Ascending aorta (tissue), 2 donors: ENCODE measurements at places on chromosomes 16 and 17. TPM values are rescaled to one million over a fixed set of nuclear protein-coding genes. Genes with fewer than 3 reads are reported as not detected.
A peak's percentile ranks its signal among the peaks of the same experiment; 100 is the strongest.

The CCL15 gene
- total RNA-seq, result not detected

DNA sequence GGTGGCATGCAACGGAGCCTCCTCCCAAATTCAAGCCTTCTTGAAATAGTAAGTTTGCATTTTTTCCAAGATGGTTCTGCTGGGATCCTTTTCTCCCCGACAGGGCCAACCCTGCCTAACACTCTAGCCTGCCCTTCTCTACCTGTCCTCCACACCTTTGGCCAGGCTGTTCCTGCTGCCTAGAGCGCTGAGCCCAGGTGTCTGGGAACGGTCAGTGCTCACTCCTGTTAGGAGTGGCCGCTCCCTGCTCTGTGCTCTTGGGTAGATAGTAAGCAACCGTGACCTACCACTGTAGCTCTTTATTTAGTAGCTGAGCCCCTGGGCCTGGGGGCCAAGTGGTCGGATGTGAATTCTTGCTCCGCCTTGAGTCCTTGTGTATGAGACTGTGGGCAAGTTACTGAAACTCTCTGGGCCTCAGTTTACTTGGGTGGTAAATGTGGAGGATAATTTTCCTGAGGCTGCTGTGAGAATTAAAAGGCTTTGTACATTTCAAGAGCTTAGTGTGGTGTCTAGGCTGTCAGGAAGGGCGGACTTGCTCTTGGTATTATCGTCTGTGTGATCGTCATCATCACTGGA, 44.0 kb upstream of the GSE1 start:
- no peaks in the 10 kb centered on the region for H3K27me3 ChIP-seq
- H3K27ac ChIP-seq, result no peak overlapping the region
- no peak for DNase-seq
- no peak overlapping the region for H3K4me3 ChIP-seq

The MYH8 gene
- not detected for total RNA-seq

The KRTAP29-1 gene
- not detected for total RNA-seq

DNA sequence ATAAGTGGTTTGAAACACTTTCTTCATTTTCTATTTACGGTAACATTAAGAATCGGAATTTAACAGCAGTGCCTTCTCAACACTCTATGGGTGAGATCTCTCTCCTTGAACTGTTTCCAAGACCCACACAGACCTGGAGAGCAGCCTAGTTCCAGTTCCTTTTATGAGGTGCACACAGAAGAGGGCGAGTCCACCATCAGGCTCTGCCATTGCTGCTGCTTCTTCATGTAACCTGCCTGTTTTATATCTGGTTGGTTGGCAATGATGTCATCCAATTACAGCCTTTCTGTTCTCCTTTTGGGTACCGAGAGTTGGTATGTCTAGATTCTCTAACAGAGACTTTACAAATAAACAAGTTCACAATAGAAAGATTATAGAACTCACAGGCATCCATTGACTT, 225.7 kb downstream of the UTP18 start:
- H3K27me3 ChIP-seq, result no peaks in the 10 kb centered on the region
- no peaks in the 10 kb centered on the region for H3K36me3 ChIP-seq
- no peak overlapping the region for H3K27ac ChIP-seq
- no peak overlapping the region for H3K4me3 ChIP-seq
- no peak for DNase-seq
- no peaks in the 10 kb centered on the region for H3K4me1 ChIP-seq

DNA sequence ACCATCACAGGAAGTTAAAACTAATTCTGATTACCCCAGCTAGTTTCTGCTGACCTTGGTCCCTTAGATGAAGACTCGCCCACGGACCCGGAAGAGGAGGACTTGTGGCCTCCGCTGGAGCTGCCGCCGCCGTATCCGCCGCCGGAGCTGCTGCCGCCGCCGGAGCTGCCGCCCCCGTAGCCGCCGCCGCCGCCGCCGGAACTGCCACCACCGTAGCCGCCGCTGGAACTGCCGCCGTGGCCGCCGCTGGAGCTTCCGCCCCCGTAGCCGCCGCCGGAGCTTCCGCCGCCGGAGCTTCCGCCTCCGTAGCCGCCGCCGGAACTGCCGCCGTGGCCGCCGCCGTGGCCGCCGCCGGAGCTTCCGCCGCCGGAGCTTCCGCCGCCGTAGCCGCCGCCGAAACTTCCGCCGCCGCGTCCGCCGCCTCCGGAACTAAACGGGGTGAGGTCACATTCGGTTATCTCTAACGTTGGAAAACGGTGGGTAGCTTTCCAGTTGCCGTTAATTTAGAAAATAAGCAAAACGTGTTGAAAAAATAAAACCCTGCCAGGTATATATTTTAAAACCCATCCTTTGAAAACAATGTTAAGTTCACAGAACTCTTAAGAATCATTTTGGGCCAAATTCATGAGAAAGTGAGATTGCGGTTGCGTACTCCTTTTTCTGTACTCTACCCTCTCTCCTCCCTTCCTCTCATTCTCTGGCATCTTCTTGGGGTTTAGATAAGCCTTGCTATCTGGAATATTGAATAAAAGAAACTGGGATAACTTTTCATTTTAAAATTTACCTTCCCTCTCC, 3.5 kb downstream of the KRT10 start:
- H3K36me3 ChIP-seq, result no peaks in the 10 kb centered on the region
- peak overlapping the region; percentile 81 for H3K27ac ChIP-seq
- no peaks in the 10 kb centered on the region for H3K27me3 ChIP-seq
- peak; percentile 9 for DNase-seq

DNA sequence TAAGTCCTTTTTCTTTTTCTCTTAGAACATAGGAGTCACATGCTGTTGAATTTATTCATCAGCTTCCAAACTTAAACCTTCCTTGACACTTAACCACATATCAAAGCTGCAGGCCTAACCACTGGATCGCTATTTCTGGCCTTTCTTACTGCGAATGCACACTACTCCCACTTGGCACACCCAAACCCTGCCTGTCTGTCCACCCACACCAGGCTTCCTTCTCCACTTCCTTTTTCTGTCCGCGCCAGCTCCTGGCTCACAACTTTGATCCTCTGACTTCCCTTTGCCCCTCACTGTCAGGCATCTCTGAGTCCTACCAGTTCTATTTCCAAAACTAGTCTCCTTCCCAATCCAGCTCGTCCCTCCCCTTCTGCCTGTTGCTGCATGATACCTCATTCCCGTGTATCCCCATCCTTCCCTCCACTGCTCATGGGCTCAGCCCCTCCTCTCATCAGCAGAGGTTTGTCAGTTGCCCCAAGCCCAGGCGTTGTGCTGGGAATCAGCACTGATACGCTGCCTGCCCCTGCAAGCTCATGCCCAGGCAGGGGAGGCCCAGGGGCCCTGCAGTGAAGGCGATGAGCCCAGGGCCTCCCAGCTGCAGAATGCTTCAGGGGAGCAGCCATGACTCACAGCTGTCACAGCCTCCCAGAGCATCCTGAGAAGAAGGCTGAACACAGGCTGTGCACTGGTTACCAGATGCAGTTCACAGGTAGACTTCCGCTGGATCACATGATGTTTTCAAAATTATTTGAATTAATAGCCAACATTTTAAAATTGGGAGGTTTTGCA, 179.8 kb downstream of the KATNIP start:
- no peaks in the 10 kb centered on the region for H3K4me1 ChIP-seq
- H3K4me3 ChIP-seq, result no peak overlapping the region
- no peaks in the 10 kb centered on the region for H3K36me3 ChIP-seq
- no peaks in the 10 kb centered on the region for H3K27me3 ChIP-seq
- no peak for DNase-seq
- H3K27ac ChIP-seq, result no peak overlapping the region

The RHBDL1 gene
- total RNA-seq, result 1.1 TPM

DNA sequence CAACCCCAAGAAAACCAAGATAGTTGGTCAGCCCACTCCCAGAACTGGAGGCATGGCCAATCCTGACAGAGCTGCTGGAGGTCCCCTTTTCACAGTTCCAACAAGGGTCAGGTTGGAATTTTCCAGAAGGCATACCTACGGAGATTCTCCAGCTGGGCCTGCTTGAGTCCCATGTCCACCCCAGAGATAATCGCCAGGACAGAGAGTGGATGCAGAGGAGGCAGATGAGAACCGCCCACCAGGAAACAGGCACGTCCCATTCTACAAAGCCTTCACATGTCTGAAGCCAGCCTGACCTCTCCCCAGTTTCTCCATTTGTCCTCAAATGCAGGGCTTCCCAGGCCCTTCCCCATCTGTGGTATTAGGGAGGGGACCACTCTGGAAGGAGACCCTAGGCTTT, 47.4 kb upstream of the SMURF2 start:
- H3K4me1 ChIP-seq, result peaks cover 14% of the 10 kb centered on the region
- no peaks in the 10 kb centered on the region for H3K27me3 ChIP-seq
- H3K27ac ChIP-seq, result peak overlapping the region; percentile 80
- no peaks in the 10 kb centered on the region for H3K36me3 ChIP-seq
- DNase-seq, result no peak
- no peak overlapping the region for H3K4me3 ChIP-seq

DNA sequence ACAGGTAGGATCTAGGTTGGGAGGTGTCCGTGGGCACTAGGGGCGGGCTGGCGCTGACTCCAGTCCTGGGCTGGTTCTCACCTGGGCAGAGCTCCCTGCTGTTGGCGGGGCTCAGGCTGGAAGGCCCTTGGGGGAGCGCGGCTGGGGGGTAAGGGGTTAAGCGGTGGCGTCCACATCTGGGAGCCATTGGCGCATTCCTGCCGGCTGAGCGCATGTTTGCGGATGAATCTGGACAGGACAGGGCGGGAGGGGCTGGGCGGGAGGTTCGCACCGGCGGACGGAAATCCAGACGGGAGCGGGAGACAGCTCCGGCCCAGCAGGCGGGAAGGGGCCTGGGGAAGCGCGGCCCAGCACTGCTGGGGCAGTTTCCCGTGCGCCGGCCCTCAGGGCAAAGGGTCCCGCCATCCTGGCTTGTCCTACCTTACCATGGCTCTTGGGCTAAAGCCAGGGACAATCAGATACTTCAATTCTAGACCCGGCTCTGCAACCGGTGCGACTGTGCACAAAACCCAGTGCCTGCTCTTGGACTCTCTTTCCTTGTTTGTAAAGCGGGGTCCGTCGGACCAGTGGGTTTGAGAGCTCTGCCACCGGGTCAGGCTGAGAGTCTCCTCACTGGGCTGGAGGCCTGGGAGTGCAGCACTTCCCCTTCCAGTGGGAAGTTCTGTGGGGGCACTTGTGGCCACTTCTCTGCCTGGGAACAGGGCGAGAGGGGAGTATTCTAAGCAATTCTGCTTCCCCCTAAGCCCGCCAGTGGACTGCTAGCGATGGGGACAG, 7.8 kb downstream of the RARA start:
- no peaks in the 10 kb centered on the region for H3K27me3 ChIP-seq
- peaks cover 88% of the 10 kb centered on the region for H3K4me1 ChIP-seq
- no peaks in the 10 kb centered on the region for H3K36me3 ChIP-seq
- DNase-seq, result no peak

DNA sequence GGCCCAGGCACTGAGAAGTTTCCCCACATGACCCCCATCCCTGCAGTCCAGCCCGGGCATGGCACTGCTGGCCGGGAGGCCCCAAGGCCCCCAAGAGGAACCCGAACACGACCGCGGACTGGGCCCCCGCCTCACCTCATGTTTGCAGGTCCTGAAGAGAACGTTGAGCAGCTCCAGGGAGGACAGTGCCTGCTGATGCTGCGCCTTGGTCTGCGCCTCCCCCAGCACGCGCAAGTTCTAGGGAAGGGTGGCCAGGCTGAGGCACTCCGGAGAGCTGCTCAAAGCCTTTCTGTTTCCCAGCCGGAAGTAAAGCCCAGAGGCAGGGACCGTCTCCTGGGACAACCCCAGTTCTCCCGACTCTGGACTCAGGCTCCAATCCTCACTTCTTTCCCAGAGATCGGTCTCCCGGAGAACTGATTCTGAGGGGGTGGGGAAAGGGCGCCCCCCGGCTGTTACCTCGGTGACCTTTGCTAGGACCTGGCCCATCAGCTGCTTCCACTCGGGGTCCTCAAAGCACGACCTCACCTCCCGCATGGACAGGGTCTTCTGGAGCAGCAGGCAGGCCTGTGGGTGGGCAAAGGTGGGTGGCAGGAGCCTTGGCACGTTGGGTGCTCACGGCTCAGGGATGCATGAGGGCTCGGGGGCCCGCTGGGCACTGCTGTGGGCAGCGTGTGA, 13.7 kb downstream of the MYBBP1A start:
- peaks cover 65% of the 10 kb centered on the region for H3K36me3 ChIP-seq
- peaks cover 4% of the 10 kb centered on the region for H3K4me1 ChIP-seq
- no peak overlapping the region for H3K27ac ChIP-seq
- no peak for DNase-seq

The FBXO39 gene
- not detected for total RNA-seq

The CCT6B gene
- not detected for total RNA-seq

The EPOP gene
- total RNA-seq, result 2.1 TPM

- no peak overlapping the region for H3K27ac ChIP-seq
- H3K27me3 ChIP-seq, result no peaks in the 10 kb centered on the region
- H3K4me1 ChIP-seq, result no peaks in the 10 kb centered on the region
- H3K36me3 ChIP-seq, result no peaks in the 10 kb centered on the region
These were observed 61.1 kb upstream of the NOL11 start for GRCh38 chr17:67656494-67657203.

- H3K4me1 ChIP-seq, result peaks cover 12% of the 10 kb centered on the region
- no peaks in the 10 kb centered on the region for H3K36me3 ChIP-seq
- no peak overlapping the region for H3K4me3 ChIP-seq
- no peaks in the 10 kb centered on the region for H3K27me3 ChIP-seq
These were observed 8.8 kb downstream of the MMP25 start for GRCh38 chr16:3054965-3055733.

GRCh38 chr17:58085039-58085715, 2.0 kb downstream of the DYNLL2 start:
- H3K36me3 ChIP-seq, result peaks cover 31% of the 10 kb centered on the region
- H3K27ac ChIP-seq, result peak overlapping the region; percentile 90
- peak overlapping the region; percentile 76 for H3K4me3 ChIP-seq
- peaks cover 27% of the 10 kb centered on the region for H3K4me1 ChIP-seq

The PSKH1 gene
- total RNA-seq, result 41.0 TPM

The TAOK2 gene
- total RNA-seq, result 101 TPM
